RPMI7951 (cell line): ENCODE measurements at places on chromosomes 2 and 18. TPM values are rescaled to one million over a fixed set of nuclear protein-coding genes. Genes with fewer than 3 reads are reported as not detected.
A peak's percentile ranks its signal among the peaks of the same experiment; 100 is the strongest.

OTOS gene
- total RNA-seq = 1.7 TPM in 1 of 2 replicates, not detected in the other

TCF7L1 gene
- total RNA-seq = 0.39 TPM in 1 of 2 replicates, not detected in the other

CYP20A1 gene
- 31.4 and 31.8 TPM in 2 replicates for total RNA-seq

RAD51AP2 gene
- not detected in 2 replicates for total RNA-seq

ZRANB3 gene
- 7.9 and 8.6 TPM in 2 replicates for total RNA-seq

ZNF396 gene
- 1.1 and 2.2 TPM in 2 replicates for total RNA-seq

MEMO1 gene
- total RNA-seq = 74.3 and 78.6 TPM in 2 replicates

DNA sequence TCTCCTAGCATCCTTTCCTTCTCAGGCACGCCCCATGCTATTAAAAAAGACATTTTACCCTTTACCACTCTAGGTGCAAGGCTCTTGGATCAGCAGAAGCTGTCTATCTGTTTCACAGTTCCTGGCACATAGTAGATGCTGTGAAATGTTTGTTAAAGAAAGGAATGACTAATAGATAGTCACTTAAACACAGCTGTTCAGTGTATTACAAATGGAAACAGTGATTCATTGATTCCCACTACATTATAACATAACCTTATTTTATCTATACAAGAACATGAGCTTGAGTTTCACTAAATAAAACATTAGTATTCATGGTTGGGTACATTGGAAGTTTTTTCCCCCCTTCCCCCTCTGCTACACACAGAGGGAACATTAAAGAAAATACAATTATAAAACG is 142.1 kb downstream of the ASXL3 start:
- DNase-seq = no peak

GRCh38 chr18:46536215-46536874 is 120.7 kb downstream of the LOXHD1 start:
- DNase-seq = peak; percentile 49

DNA sequence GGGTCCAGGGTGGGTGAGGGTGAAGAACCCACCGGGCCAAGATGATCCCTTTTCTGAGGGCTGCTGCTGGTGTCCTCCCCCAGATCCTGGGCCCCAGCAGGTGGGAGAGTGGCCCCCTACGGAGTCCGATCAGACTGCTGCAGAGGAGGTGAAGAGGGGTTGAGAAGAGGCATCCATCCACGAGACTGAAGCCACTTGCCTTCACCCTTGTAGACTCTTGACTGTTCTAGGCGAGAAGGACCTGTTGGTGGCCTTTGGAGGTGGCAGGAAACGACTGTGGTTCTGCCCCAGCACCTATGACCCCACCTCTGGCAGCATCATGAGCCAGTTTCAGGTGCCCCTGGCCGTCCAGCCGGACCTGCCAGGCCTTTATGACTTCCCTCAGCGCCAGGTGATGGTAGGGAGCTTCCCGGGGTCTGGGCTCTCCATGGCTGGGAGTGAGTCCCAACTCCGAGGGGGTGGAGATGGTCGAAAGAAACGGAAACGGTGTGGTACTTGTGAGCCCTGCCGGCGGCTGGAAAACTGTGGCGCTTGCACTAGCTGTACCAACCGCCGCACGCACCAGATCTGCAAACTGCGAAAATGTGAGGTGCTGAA is 1.5 kb downstream of the TET3 start:
- no peak for DNase-seq

- peak; percentile 58 for DNase-seq
Measured at GRCh38 chr2:33433279-33434235, 42.9 kb upstream of the RASGRP3 start.

DNA sequence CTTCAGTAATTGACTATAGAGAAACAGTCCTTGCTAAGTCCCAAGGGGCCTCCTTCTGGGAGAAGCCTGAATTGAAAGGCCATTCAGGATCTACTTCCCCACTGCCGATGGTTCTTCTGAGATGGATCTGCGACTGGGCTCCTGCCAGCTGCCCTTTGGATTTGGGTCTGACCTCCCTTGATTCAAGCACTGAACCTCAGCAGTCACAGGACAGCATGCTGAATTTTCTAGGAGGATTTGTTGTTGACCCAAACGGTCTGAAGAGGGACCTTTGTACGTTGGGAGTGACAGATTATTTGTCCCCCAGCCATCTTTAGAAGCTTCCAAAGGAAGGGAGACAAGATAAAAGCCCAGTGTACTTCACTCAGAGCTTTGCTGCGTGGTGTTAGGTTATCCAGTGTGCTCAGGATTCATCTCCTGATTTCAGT is 67.1 kb downstream of the NXPH2 start:
- no peak for DNase-seq

- DNase-seq = no peak
Measured at GRCh38 chr2:29010946-29011345, 29.8 kb downstream of the TOGARAM2 start.

DNA sequence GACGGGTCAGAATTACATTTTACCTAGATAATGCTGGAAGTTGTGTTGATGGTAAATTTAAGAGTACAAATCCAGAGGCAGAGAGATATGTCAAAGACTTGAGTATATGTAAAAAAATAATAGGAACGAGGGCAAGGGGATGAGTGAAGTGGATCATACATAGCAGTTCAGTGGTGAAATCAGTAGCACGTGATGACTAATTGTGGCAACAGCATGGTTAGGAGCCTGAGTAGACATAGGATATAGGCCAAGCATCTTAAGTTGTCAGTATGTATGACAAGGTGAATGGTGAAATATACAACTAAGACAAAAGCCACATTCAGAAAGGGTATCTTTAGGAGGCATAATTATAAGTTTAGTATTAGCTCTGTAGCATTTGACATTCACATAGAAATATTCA is 826.5 kb upstream of the PIK3C3 start:
- no peak for DNase-seq

DNA sequence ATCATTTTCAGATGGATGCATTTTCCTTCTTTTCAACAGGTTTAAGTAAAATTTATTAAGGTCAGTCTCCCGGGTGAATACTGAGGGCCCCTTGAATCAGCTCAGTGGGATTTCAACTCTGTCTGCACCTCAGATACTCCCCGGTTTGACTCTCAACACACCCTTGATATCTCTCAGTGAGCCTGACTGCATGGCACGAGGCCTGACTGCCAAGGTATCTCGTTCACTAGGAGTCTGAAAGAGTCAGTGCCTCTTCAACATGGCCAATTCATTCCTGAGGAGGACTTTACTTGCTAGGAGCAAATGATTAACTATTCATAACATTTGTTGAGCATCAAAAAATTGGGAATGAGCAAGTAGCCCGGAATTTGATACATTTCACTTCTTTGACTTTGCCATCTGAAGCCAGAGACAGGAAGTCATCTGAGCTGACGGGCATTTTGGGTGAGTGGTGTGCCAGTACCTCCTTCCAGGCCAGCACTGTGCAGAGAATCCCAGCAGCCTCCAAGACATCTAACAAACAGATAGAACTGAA is 81.0 kb downstream of the VAPA start:
- DNase-seq = no peak

DNA sequence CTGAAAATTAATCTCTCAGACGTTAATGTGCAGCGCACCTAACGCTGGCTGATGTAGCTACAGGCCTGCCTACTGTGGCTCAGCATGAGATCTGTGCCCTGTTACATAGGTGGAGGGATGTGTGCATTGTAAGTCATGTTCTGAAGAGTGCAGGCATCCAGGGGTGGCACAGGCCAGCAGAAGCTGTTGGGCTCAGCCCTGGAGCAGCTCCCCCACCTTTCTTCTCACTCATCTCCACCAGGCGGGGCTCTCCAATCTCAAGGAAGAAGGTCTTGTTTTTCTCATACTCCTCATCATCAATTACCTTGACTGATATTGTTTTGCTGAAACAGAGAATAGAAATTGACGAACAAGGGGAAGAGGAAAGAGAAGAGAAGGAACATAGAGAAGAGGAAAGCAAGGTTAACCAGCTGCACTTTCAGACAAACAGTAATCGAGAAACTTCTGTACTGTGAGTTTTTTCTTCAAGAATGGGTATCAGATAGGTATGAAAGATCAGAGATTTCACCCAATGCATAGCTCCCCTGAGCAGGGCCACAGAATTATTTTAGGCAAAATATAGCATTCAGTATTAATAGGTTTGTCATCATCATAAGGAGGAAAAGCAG is 273.6 kb downstream of the SLC8A1 start:
- DNase-seq = no peak

- peak; percentile 13 for DNase-seq
Measured at GRCh38 chr2:109549016-109549590, 64.7 kb downstream of the SEPTIN10 start.

- DNase-seq = peak; percentile 40
Measured at GRCh38 chr18:1511619-1512311, 607.1 kb downstream of the ADCYAP1 start.

DNA sequence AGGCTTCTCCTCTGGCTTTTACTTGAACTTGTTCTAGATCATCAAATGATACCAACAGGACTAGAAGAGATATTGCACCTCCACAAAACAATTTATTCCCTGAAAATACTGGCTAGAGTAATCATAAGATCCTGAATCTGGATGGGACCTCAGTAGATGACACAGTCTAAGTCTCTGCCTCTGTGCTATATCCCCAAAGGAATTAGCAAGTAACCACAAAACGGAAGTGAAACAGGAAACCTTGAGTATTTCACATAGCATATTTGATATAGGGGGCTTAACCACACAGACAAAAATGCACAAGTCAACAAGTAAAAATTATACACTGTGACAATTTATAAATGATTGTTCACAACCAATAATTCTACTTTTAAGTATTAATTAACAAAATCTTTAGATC is 456.9 kb upstream of the TNP1 start:
- peak; percentile 56 for DNase-seq

- DNase-seq = no peak
Measured at GRCh38 chr2:127347734-127348392, 39.9 kb downstream of the MAP3K2 start.

DNA sequence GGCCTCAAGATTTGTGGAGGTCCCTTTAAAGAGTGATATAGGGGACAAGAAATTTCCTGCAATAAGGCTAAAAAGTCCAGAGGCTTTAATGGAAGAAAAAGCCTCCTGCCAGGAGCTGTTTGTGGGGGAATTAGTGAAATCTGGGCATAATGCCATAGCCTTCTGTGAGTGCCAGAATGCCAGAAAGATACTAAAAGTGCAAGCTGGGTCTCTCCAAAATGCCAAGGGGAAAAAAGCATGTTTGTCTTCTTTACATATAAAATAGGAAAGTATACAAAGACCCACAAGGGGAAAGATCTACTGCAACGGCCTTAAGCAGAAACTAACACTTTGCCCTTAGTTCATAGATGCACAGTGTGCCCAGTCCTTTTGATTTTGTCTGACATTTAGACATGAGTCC is 647.7 kb upstream of the ZNF804A start:
- DNase-seq = no peak

GRCh38 chr2:33086400-33087015 is 139.8 kb downstream of the LTBP1 start:
- no peak for DNase-seq

DNA sequence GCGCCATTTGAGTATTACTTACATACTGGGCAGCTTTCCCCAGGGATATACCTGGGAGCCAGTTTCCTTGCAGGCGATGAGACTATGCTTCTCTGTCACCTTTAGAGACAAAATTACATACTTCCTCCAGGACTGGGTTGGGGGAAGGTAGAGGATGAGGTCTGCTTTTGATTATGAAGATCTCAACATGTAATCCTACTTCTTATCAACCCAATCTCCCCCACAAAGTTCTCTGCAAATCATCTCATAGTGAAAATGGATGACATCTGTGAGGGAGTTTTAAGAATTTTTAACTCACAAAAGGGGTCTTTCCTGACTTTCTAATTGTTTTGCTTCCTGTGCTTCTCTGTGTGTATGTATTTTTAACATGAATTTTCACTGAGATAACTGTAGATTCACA is 81.9 kb downstream of the TMEM131 start:
- no peak for DNase-seq

GRCh38 chr2:121094845-121095244 is 190.2 kb downstream of the TFCP2L1 start:
- no peak for DNase-seq

DNA sequence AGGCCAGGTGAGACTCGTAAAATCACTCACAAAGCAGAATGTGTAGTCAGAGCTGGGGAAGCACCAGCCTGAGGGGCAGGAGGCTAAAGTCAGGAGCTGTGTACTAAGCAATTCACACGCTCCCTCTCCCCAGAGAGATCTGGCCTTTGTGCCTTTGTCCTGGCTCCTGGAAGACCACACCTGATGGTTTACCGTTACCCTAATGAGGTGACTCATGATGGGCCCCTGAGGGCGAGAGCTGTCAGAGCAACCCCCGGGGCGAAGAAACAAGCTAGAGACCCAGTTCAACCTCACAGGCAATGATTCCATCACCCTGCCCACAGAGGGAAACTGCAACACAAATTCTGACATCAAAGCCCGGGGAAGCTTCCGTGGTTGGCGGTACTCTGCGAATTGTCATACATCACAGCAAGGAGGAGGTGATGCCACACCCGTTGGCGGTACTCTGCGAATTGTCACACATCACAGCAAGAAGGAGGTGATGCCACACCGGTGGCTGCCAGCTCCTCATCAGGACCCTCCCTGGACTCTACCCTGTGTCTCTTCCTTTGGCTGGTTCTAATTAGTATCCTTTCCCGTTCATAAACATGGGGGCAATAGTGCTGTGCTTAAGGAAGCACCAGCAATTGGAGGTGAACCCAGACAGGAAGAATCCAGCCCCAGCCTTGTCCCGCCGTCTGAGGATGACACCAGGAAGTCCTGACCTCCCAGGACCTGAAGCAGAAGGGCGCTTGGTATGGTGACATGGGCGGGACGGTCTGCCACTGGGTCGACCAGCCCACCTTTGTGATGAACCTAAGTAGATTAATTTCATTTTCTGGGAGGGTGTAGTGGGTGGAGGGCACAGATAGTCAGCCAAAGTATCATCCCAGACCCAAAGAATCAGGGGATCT is 30.5 kb downstream of the B3GNT7 start:
- DNase-seq = no peak

GRCh38 chr18:74430806-74431571 is 26.1 kb downstream of the DIPK1C start:
- no peak for DNase-seq

GRCh38 chr18:68705119-68705518 is 9.8 kb downstream of the TMX3 start:
- no peak for DNase-seq

DNA sequence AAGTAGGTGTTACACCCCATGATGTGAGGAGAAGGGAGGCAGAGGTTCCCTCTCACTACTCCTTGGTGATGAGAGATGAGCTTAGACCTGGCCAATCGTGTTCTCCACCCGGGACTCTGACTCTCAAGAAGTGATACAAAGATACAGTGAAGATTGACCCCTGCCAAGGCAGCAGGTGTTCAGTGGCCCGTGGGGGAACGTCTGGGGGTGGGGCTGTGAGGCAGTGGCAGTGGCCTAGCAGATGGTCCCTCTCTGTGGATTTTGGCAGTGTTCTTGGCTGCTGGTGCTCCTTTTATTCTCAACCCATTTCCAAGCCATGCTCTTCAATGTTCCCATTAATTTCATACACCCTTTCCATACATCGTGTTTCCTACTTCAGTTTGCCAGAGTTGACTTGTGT is 120.4 kb upstream of the NEDD4L start:
- DNase-seq = no peak

DNA sequence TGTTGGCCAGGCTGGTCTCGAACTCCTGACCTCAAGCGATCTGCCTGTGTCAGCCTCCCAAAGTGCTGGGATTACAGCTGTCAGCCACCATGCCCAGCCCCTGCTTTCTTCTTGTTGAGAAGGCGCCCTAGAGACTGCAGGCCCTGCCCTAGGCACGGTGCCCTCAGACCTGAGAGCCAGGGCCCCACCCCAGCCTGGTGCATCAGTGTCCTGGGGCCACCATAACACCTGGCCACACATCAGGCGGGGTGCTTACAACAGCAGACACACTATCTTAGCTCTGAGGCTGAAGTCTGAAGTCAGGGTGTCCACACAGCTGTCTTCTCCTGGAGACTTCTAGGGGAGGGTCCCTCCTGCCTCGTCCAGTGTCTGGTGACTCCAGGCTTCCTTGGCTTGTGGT is 120.6 kb downstream of the NDUFA10 start:
- no peak for DNase-seq
